ENCODE measurements at places on chromosomes 1 and 21. TPM values are rescaled to one million over a fixed set of nuclear protein-coding genes. Genes with fewer than 3 reads are reported as not detected.

DNA sequence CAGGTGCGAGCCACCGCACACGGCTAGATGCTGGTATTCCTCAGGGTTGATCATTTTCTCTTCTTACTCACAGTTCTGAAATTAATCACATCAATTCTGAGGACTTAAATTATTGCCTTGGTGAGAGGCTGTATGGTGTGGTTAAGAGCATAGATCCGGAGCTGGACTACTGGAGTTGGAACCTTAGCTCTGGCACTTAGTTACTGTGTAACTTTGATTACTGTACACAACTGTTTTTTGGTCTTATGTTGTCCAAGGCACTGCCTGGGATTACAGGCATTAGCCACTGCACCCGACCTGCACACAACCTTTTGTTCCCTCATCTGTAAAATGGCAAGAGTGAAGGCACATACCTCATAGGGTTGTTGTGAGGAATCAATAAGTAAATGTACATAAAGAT lies 25.6 kb upstream of the THRAP3 start:
- H3K4me3 ChIP-seq: no peak overlapping the region
- H3K36me3 ChIP-seq: no peaks in the 10 kb centered on the region
- DNase-seq: no peak
- no peaks in the 10 kb centered on the region for H3K27me3 ChIP-seq
- no peak overlapping the region for H3K27ac ChIP-seq

DNA sequence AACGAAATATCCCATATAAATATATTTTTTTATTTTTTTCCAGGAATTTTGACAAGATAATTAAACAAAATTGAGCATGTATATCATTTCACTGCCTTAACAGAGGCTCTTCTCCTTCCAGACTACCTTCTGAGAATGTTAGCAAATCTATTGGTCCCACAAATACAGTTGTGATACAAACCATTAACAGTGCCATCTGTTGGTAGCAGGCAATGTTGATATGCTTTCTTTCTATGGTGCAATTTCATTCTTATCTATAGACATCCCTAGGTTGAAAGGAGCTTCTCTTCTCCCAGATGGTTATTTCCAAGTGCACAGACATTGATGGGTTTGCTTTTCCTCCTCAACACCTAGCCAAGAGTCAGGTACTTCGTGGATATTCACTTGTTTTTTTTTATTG lies 303.6 kb downstream of the USH2A start:
- H3K36me3 ChIP-seq: no peaks in the 10 kb centered on the region
- no peak overlapping the region for H3K27ac ChIP-seq
- no peak for DNase-seq
- H3K4me3 ChIP-seq: no peak overlapping the region
- H3K4me1 ChIP-seq: no peaks in the 10 kb centered on the region

DNA sequence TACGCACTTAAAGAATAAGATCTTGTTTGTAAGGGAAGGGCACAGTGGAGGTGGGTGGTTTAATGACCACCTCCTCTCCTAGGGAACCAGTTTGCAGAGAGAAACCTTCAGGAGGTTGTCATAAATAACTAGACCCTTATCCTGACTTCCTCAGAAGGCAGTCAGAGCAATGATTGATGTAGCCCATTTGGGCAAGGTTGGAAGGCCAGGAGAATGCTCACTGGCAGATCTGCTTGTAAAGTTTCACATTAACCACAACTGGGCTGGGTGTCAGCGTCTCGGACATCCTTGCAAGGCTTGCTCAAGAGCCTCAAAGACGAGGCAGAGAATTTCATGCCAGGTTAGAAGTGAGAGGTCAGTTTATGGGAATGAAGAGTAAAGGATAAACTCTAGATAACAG lies 87.6 kb upstream of the TRABD2B start:
- H3K4me3 ChIP-seq: no peak overlapping the region
- H3K27ac ChIP-seq: no peak overlapping the region
- no peaks in the 10 kb centered on the region for H3K36me3 ChIP-seq
- H3K27me3 ChIP-seq: no peaks in the 10 kb centered on the region
- DNase-seq: no peak

DNA sequence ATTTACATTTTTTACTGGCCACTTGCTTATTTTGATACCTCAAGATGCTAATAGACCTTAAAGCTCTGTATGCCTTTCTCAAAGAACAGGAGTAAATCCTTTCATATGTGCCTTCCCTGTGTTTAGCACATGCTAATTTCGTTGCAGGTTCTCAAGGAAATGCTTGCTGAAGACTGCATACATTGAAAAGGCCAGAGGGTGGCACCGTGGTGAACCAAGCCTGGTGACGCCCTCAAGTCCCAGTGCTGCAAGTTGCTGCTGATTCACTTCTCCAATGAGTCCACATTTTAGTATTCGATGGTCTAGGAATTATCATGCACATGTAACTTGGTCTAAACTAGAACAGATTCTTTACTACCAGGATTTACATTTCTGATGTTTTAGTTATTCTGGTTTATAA lies 94.1 kb downstream of the CLDN17 start:
- no peaks in the 10 kb centered on the region for H3K4me1 ChIP-seq
- no peak overlapping the region for H3K4me3 ChIP-seq
- no peak for DNase-seq

DNA sequence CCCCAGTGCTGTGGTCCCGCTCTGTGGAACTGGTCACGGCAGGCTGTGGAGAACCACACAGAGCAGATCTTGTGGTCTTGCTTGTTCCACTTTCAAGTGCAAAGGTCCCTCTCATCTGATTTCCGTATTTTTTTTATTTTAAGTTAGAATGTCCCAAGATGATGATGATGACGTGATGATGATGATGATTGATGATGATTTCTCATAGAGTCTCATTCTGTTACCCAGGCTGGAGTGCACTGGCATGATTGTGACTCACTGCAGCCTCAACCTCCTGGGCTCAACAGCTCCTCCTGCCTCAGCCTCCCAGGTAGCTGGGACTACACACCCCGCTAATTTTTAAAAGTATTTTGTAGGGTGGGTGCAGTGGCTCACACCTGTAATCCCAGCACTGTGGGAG lies 12.2 kb downstream of the EVA1C start:
- H3K4me3 ChIP-seq: no peak overlapping the region
- H3K36me3 ChIP-seq: no peaks in the 10 kb centered on the region
- H3K27me3 ChIP-seq: no peaks in the 10 kb centered on the region
- H3K4me1 ChIP-seq: peaks cover 5% of the 10 kb centered on the region
- no peak overlapping the region for H3K27ac ChIP-seq

DNA sequence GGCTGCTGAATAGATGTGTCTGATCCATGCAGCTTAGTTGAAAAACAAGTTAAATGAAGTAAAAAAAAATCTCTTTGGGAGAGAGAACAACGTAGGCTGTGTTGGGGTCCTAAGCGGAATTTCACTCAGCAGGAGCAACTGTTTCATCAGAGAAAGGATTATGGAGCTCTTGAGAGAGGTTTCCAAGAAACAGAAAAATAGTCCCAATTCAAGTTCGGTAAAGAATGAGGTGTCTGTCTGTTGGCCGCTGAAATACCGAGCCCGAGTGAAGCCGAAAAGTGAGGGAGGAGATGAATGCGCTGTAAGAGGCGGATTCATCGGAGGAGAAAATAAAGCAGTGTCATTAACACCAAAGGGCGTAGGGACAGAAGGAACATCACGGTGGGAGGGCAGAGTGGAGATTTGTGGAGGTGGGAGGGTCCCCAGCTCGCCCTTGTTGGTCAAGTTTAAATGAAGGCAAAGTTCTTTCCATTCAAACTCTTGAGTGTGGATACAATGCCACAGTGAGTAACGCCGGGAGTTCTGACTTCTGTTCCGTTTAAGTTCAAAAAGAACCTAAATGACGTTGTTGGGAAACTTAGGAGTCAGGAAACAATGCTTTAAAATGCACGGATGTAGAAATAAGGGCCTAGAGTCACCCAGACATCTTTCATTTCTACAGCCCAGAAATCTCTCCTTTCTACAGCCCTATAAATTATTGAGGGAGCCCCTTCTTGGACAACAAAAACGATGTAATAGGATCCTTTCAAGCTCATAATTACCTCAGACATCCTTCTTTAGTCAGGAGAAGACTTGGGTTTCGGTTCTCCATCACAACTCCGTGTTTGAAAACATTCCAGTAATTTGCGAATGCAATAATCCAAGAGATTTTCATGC lies 15.6 kb upstream of the SLC45A1 start:
- H3K4me1 ChIP-seq: no peaks in the 10 kb centered on the region
- H3K27me3 ChIP-seq: no peaks in the 10 kb centered on the region
- no peaks in the 10 kb centered on the region for H3K36me3 ChIP-seq
- no peak overlapping the region for H3K4me3 ChIP-seq
- no peak for DNase-seq

DNA sequence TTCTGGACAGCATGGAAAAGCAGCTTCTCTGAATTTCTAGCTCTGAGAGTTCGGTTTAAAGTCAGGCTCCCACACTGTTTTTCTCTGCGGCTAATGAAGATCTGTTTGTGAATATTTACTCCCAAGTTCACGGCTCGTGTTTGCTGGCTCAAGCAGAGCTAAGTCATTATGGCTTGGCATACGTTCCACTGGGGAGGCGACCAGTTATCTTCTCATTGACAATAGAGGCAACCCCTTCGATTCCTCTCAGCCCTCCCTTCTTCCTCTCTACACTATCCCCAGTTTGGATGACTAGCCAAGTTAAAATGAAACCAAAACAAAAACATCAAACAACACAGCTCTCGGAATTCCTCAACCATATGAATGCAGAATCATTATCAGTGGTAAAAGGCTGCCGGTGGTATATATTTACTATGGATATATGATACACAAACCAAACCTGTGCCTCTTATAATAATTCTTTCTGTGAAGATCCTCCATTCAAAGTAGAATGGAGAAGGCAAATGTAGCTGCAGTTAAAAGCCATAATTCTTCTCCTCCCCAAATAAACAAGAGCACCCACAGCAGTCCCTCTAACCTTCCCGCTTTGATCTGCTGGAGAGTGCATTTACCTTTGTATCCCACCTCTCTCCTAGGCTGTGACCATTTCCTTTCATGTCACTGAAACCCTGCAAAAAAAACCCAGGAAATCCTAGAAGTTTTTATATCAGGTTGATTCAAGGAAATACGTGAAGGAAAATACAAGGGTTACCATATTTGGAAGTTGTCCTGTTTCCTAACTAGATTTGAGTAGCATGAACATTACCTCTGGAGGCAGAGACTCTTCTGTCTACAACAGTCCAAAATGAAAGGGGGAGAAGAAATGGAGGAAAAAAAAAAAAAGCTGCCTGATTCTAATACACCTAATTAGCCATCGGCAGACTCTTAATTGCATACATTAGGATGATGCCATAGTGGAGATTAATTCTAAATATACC lies 108.3 kb upstream of the USH2A start:
- no peak for DNase-seq
- H3K36me3 ChIP-seq: no peaks in the 10 kb centered on the region
- H3K4me3 ChIP-seq: peak overlapping the region; percentile 37
- no peaks in the 10 kb centered on the region for H3K27me3 ChIP-seq

- H3K36me3 ChIP-seq: no peaks in the 10 kb centered on the region
- H3K27ac ChIP-seq: peak overlapping the region; percentile 85
- no peak overlapping the region for H3K4me3 ChIP-seq
- no peaks in the 10 kb centered on the region for H3K4me1 ChIP-seq
These were observed 27.2 kb downstream of the CD34 start for GRCh38 chr1:207883660-207884250.

- peak overlapping the region; percentile 98 for H3K27ac ChIP-seq
- DNase-seq: no peak
- H3K4me3 ChIP-seq: no peak overlapping the region
- no peaks in the 10 kb centered on the region for H3K36me3 ChIP-seq
These were observed 2.5 kb upstream of the PNRC2 start for GRCh38 chr1:23957096-23957495.

DNA sequence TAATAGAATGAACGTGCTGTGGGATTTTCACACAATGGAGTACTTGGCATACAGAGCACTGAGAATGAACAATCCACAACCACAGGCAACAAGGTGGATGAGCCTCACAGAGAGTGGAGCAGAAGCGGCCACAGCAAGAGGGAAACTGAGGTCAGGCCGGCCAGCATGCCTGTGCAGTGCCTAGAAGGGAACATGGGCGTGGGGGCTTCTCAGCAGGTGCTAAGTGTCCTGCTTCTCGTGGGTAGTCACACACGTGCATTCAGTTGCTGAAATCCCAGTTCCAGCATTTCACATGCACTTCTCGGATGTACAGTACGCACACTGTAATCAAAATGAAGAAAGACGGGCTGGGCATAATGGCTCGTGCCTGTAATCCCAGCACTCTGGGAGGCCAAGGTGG lies 33.1 kb downstream of the WDR4 start:
- no peaks in the 10 kb centered on the region for H3K36me3 ChIP-seq
- DNase-seq: no peak
- H3K4me3 ChIP-seq: no peak overlapping the region
- no peak overlapping the region for H3K27ac ChIP-seq
- H3K4me1 ChIP-seq: no peaks in the 10 kb centered on the region

GRCh38 chr1:241590719-241591118 lies 49.5 kb downstream of the CHML start:
- H3K4me3 ChIP-seq: no peak overlapping the region
- H3K4me1 ChIP-seq: no peaks in the 10 kb centered on the region
- no peak overlapping the region for H3K27ac ChIP-seq
- DNase-seq: no peak

GRCh38 chr1:172556461-172556860 lies 23.5 kb downstream of the SUCO start:
- DNase-seq: no peak
- H3K4me3 ChIP-seq: no peak overlapping the region
- H3K27ac ChIP-seq: no peak overlapping the region
- H3K4me1 ChIP-seq: no peaks in the 10 kb centered on the region

DNA sequence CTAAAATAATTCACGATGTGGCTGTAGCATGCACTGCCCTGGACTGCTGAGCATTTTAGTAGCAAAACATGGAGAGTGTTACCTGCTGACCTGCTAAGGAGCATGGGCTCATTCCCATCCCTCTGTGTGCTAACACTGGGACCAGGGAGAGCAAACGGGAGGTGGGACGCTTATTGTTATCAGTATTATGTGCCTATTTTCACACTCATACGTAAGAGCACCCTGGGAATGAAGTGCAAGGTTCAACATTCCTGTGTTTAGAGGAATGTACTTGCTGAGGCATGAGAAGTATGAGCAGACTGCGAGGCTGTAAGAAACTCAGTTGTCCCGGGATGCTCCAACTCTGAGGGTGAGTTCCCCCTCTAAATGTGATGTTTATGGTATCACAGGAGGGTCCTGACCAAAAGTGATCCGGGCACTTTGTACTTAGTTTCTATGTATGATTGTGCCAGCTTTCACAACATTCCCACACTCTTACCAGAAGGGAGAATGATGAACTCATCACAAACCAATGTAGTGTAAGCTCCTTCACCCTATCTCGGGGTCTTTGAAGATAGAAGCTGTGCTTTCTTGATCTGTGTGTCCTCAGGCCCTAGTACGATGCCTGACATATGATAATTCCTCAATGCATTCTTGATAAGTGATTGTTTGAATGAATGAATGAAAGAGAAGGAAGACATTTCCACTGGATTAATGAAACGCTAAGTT lies 164.8 kb downstream of the KCNJ6 start:
- H3K4me1 ChIP-seq: no peaks in the 10 kb centered on the region
- no peak overlapping the region for H3K4me3 ChIP-seq
- no peaks in the 10 kb centered on the region for H3K36me3 ChIP-seq
- no peaks in the 10 kb centered on the region for H3K27me3 ChIP-seq
- no peak overlapping the region for H3K27ac ChIP-seq
- no peak for DNase-seq

Gene SDHC
- 28.5 TPM for total RNA-seq

Gene SYT11
- 12.8 TPM for total RNA-seq

Gene MEX3A
- total RNA-seq: 13.3 TPM

Gene S100A5
- total RNA-seq: not detected

Gene ADGRL2
- total RNA-seq: 57.9 TPM

Gene FOXO6
- 7.6 TPM for total RNA-seq

Gene SPRR2G
- not detected for total RNA-seq

Gene VASH2
- 2.3 TPM for total RNA-seq
